ENCODE measurements at places on chromosomes 13 and 19.
A peak's percentile ranks its signal among the peaks of the same experiment; 100 is the strongest.

DNA sequence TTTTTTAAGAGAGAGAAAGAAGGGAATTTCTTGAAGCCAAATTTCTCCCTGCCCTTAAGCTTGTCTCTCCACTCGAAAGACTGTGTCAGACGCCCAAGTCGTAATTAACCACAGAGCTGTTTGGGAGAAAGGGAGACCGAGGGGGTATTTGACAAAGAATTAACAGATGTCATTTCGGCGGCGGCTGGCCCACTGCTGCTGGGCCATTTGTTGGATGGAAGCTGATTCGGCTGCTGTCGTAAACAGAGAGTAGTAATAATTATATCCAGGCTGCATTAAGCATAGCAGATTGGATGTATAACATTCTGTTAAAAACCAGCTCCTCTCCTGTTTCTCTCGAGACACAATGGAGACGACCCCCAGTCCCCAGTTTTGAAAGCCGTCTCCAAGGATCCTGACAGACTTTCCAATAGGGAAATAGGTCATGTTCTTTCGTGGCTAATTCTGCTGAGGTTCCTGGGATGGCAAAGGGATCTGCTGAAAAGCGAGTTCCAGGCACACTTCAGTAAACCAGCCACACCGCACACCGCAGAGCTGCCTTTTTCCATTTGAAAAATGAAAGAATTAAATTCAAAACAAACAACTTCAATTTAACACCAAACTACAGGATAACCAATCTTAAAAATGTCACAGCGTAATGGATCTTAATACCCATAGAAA lies 71.5 kb downstream of the KCTD15 start:
- DNase-seq, result no peak

DNA sequence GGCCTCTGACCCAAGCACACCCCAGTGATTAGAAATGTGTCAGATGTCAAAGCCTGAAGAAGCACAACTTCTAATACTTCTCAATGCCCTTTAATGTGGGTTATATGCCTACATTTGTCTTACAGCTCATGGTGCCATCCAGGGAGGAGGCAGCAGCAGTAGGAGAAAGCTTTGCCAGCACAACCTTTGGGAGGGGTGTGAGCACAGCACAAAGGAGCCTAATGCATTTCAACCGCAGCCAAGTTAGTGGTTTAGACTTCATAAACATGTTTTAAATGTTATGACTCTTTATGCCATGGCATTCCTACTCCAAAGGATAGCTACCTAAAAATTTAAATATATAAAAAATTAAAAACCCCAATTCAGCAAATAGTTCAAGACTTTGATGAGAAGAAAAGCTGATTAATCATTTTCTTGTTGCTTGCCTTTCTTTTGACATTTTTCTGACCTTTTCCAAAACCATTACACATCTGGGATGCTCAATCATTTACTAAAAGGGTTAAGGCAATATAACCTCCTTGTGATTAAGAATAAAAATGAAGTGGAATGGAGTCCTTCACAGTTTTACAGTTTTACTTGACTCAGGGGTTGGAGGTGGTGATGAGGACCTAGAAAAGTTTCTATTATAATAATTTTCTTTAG lies 142.7 kb downstream of the DLEU7 start:
- DNase-seq, result no peak

DNA sequence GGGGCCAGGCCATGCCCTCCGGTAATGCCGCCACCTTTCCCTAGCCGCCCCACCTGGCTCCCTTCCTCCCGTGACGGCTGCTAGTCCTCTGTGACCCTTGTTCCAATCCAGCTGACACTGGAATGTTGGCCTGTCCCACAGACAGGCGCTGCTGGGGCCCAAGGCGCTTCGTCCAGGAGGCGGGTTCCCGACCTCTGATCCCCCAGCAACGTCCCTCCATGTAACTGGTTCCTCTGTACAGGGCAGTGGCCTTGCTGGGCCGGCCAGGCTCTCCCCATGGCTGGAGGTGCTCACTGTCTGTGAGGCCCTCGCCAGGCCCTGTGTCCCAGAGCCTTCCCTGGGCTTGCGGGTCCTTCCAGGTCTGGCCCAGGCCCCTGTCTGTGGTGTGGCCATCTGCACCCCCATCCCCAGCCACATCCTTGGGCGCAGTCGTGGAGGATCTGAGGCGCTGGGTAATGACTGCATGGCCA lies 6.8 kb upstream of the GRIN3B start:
- DNase-seq, result no peak

DNA sequence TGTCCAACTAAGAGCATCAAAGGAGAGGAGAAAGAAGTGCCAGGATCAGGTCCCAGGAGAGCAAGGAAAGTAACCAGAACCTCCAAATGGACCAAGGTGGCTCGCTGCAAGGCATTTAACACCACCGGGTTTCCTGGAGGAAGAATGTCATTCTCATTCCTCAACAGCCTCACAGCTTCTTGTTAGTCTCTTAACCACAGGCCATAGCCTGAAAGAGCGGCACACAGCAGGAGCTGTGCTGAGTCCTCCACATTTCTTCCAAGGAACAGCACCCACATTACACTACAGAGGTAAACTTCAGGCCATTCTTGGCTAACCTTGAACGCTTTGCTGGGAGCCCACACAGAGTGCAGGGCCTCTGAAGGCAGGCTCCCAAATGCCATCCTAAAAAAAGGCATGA lies 23.6 kb downstream of the DOCK9 start:
- DNase-seq, result no peak

GRCh38 chr13:110150384-110151101 lies 156.4 kb downstream of the COL4A1 start:
- no peak for DNase-seq

DNA sequence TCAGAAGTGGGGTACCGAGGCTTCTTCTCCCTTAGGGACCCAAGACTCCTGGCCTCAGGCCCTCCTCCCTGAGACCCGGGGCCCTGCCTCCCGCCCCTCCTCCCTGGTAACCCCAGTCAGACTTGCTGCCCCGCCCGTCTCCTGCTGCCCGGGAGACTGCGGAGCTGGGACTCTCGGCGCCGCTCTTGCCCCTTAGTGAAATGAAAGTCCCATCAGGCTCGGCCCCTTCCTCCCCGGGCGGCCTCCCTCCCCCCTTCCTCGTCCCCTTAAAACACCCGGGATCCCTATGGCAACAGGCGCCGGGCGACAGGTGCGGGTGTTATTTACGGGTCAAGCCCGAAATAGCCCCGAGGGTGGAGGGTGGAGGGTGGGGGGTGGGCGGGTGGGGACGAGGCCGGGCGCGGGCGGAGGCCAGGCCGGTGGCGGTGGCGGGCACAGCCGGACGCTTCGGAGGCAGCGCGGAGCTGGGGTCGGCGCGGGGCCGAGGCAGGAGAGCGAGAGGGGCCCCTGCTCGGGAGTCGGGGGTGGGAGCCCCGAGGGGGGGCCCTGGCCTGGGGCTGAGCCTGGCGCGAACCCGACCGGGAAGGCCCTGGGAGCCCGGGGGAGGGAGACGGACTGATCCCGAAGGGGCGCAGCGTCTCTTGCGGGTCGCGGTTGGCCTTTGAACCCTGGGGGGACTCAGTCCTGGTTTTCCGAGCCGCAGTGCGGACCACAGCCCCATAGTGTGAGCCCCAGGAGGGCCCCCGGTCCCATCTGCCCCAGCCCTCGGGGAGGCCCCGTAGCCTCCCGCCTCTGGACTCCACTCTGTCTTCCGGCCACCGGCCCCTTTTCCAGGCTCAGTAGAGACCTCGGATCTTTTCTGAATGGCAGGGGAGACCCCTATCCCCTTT lies at the start of gene CACNG6:
TSS of gene CACNG6 (plus strand) at position 414 of the 890 bp plus-strand sequence. CDS start 1,241 bp downstream, outside the sequence.
- DNase-seq, result no peak

- DNase-seq, result no peak
These were observed 1.9 kb upstream of the KL start for GRCh38 chr13:33014291-33014690.

GRCh38 chr19:35088131-35088913 lies 27.3 kb upstream of the FXYD3 start:
- no peak for DNase-seq

- DNase-seq, result no peak
These were observed 87.7 kb downstream of the SGCG start for GRCh38 chr13:23268441-23268840.

DNA sequence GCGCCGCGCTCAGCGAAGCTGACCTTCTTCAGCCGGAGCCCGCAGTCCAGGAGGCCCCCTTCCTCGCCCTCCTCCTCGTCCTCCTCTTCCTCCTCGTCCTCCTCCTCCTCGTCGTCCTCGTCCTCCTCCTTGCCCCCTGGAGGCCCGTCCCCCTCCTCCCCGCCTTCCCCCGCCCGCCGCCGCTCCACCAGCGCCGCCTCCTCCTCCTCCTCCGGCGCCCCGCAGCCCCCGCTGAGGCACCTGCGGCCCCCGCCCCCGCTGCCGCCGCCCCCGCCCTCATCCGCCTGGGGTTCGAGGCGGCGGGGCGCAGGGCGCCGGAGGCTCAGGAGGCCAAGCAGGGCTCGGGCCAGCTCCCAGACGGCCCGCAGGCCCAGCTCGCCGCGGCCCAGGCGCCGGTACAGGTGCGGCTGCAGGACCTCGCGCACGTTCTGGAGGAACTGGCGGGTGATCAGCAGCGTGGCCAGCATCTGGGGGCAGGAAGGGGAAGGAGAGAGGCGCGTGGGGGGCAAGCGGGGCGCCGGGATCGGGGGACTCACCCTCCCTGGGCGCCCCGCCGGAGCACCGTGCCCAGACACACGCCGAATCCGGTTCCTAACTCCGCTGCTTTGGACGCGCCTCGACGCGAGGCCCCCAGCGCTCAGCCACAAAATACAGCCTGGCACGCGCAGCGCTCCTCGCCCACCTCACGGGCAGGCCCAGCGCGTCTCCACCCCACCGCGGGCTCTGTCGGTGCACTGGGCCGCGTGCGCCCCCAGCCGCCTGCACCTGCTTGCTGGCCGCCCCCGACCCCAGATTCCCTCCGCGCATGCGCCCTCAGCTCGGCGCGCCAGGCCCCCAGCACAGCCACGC lies 5.9 kb downstream of the ANO8 start:
- DNase-seq, result no peak

DNA sequence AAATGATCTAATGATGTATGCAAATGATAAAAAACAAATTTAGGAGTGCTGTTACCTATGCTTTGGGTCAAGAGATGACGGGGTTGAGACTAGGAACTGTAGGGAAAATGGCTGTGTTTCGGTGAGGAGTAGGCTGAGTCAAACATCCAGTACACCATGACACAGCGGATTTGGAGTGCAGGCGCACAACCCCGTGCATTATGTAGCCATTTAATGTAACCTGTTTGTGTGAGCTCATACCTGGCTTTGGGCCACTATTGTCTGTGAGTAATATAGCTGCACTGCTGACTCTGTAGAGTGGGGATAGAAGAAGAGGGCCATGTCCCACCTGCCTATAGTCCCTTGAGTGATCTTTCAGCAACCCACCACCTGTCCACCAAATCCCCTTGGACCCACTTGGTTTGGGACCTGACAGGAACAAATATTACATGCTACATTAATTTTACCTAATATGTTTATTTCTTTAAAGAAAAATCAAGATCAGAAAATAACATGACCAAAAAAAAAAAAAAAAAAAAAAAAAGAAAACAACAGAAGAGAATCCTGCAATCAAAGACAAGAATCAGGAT lies 95.5 kb upstream of the KLHL1 start:
- no peak for DNase-seq

DNA sequence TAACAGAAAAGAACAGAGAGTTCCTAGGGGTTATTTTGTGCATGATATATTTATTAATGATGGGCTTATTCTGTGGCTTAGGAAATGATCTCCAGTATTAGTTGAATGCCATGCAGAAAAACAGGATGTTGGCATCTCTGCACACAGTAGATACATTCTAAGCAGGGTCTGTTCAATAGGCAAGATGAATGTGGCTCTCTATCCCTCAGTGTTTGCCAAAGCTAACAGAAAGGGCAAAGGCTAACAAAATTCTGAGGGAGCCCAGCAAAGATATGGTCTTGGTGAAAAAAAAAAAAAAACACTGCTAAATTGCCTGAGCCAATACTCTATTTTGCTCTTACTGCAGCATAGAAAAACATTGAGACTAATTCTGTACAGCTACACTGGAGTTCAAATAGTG lies 1095.8 kb downstream of the UQCRFS1 start:
- no peak for DNase-seq

DNA sequence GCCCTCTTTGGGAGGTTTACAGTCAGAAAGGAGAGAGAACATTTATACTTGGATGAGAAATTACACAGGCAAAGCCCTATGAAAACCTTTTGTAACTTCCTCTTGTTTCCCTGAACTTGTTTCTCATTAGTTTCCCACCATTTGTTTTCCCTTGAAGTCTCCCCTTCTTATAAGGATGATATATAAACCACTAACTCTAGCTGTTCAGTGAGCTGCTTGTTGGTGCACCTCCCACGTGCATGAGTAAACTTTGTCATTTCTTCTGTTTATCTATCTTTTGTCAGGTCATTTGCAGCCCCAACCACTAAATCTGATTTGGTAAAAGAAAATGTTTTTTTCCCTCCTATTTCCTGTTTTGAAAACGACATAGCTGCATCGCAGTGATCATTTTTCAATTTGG lies 919.9 kb downstream of the SLITRK1 start:
- no peak for DNase-seq

DNA sequence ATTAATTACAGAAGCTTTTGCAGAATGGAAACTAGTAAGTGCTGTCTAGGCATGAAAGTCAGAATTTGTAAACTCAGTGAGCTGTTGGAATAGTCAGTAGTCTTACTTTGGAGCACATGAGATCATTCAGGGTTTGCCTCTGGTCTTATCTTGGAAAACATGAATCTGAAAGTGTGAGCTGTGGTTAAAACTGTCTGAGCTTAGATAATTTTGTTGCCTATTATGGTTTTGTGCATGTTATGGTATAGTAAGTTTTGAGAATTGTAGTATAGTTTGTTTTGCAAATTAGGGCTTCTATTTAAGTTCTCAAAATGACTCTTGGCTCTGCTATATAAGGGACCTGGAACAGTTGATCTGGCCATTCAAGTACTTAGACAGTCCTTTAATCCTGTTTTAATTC lies 53.7 kb upstream of the TRPC4 start:
- DNase-seq, result no peak

GRCh38 chr19:56765137-56765536 lies 75.4 kb downstream of the PEG3 start:
- peak; percentile 40 for DNase-seq

DNA sequence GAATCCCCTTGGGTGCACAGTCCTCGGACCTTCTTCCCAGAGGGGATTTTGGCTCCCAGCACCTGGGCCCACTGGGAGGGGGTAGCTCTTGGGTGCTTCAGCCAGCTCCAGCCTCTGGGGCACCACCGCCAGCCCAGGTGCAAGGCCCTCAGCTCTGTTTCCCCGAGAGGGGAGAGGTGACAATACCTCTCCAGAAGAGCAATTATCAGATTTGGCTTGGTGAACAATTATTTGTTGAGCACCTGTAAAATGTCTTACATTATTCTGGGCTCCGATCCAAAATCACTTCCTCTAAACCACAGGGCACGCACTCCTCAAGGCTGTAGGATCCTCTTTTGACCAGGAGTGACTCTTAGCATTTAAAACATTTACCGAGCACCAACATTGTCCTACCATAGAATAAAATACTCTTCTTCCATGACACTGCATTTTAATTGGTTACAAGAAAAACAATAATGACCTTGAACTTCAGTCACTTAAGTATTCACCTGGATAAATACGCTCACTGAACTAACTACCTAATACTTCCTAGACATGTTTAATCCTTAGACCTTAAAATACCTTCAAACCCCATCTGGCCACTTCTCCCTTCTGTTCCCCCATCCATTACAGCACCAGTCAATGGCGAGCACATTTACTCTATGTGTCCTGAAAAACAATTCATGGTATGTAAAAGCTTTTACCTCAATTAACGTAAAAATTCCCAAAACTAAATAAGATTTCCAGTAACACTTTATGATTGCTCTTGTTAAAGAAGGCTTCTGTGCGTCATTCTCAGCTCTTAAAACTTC lies 54.8 kb downstream of the ABCC4 start:
- peak; percentile 54 for DNase-seq

Data from HL-60 (cell line).